Kidney (tissue), 22 donors: ENCODE measurements at places on chromosomes 7 and 10.

DNA sequence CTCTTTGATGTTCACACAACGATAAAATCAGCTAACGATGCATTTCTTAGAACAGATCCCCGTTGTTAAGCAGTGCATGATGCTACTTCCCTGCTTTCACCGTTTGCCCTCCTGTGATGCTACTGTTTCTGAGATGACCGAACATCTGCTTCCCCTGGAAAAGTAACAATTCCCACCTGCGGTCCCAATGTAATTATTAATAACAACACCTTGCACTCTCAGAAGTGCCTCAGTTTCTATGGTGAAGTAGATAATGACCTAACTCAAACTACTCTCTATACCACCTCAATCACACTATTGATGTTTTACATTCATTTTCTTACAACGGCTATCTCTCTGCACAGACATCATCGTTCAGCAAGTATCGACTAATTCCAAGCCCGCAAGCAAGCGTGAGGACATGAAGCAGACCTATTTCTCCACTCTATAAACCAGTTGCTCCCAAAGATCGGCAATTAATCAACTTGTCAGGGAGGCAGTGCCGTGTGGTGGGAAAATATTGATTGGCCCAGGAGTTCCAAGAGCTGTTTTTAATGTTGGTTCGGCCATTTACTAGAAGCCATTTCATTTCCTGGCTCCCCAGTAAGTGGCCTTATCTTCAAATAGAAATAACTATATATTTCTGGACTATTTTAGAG, 42.7 kb downstream of the FAM107B start:
- DNase-seq: no peak

DNA sequence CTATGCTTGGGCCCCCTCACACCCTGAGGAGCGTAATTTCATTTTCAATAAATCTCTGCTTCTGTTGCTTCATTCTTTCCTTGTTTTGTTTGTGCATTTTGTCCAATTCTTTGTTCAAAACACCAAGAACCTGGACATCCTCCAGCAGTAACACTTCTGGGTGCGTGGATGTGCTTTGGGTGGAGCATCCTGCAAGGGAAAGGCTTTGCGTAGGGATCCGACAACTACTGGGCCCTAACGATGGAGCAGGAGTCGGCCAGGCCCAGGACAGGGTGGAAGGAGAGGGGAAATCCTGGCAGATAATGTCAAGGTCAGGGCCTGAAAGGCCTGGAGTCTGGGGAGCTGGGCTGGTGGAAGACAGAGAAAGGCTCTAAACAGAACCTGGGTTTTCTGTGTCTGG, 231.8 kb downstream of the ADAM12 start:
- no peak for DNase-seq

DNA sequence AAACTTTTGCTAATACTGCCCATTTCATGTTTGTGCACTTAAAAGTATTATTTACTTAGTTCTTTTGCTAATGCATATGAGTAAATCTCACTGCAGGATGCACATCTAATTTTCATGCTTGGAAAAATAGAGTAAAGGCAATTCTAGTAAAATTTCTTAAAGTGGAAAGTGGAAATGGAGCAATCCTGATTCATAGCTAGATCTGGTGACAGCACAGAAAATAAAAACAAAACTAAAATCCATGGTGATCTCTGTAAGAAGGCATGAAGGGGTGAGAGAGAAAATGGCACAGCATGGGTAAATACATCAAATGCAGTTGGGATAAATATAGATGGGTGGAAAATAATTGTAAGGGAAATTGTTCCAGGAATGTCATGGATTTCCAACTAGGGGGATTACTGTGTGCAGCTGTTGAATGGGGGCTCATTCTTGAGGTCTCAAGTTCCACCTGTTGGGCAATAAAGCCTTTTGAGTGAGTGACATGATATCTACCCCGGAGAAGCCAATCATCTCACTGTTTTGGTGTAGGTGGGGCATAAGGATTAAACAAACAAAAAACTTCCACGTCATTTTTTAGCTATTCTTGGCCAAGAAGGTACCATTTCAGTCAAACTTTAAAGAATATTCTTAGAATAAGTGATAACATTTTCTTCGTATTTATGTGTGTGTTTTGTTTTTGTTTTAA, 1.7 kb upstream of the MCU start:
- DNase-seq: no peak

DNA sequence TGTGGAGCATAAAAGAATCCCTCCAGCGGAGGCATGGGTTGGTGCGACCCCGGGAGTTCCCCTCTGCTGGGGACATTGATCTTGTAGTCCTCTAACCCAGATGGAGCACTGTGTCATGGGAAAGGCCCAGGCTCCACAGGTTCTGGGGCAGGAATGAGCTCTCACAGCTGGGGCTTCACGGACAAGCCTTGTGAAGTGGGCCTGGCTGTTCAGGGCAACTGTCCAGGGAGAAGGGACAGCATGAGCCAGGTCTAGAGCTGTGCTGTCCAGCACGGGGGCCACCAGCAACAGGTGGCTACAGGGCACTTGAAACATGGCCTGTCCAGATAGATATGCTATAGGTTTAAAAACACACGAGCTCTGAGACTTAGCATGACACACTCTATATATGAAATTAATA, 11.4 kb downstream of the GPR26 start:
- no peak for DNase-seq

GRCh38 chr10:70462349-70462984, 16.1 kb upstream of the PALD1 start:
- no peak for DNase-seq

- DNase-seq: no peak
Observed at GRCh38 chr7:131827421-131827820, 271.0 kb upstream of the PODXL start.

GRCh38 chr7:11130012-11130411, 156.3 kb downstream of the PHF14 start:
- no peak for DNase-seq

- no peak for DNase-seq
Observed at GRCh38 chr10:8502573-8502972, 448.1 kb downstream of the GATA3 start.

DNA sequence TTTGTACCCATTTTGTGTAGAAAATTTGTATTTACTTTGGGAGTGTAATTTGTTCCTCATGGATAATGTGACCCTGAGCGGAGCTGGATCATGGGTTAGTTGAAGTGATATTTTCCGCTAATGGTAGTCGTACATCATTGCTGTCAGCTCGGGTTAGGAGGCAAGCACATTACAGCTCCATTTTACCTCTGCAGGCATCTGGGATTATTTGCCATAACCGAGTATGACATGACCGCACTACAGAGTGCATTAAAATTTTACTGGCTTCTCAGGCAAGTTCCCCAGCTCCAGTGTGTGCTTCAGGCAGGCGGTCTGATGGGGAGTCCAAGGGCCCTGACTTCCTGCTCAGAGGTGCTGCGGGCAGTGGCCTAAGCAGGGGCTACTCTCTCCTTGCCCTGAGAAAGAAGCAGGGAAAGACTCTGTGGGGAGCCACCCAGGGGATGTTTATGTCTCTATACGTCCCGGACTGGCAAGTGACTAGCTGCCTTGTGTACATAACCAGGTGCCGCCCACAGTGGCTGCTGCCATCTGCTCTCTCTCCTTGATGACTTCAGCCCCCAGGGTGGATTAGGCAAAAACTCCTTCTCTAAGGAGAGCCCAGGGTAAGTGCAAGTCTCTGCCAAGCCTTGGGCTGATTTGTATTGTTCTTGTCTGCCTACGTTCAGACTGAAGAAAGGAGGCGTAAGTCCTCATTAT, 685.3 kb upstream of the GALNT17 start:
- no peak for DNase-seq

GRCh38 chr7:36058020-36058592, 94.9 kb upstream of the EEPD1 start:
- no peak for DNase-seq

- no peak for DNase-seq
Observed at GRCh38 chr10:24652381-24652957, 71.2 kb downstream of the ARHGAP21 start.

DNA sequence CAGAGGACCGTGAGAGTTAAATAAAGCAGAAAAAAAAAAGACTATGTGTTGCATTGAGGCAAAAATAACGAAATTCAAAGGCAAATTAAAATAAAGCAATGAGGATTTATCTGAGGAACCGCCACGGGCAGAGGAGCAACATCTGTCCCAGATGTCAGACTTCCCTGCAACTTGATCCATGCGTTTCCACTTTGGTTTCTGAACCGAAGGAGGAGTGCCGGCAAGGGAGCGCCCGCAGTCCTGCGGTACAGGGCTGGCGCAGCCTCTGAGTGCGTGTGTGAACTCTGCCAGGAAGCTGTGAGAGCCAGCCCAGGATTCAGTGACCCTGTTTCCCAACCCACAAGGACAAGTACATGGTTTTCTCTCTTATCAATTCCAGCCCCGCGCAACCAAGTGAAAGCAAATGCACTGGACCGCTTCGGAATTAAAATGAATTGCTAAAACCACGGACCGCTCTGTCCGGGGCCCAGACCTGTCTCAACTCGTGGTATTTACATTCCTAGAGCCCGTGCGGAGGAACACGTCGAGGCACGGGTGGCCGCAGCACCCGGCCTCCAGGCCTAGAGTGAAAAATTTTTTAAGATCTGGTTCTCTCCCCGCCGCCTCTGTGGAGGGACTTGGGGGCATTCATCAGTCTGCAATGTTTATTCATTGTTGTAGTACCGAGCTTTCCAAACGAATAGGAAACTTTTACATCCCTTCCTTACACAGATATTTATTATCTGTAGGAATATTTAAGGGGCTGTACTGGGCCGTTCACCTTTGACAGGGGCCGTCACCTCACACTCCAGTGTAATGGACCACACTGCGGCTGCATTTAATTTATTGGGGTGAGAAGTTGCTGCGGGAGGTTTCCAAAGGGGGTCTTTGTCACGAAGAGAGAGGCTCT, 291.5 kb upstream of the NFE2L3 start:
- peak; percentile 82 for DNase-seq

DNA sequence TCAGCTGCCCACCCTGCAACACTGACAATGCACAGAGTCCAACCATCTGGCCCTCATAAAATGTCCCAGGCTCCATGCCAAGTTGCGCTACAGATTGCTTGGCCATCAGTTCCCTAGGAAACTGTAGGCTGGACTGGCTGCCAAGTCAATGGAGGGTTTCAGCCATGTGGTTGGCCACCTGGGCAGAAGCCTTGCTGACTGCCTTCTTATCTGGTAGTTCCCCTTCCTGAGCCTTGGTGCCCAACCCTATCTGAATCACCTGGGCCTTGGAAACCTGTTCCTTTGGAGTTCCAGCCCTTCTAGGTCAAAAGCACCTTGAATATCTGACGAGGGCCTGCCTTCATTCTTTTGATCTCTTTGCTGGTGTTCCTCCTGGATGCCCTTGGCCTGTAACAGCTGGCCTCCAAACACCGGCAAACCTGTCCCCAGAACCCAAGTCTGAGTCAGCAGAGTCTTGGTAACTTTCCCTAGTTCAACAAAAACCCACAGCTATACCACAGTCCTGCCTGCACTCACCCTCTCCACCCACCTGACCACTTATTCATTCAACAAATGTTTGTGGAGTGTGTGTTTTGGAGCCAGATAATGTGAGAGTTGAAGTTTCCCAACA, 37.4 kb upstream of the KDM7A start:
- DNase-seq: no peak

DNA sequence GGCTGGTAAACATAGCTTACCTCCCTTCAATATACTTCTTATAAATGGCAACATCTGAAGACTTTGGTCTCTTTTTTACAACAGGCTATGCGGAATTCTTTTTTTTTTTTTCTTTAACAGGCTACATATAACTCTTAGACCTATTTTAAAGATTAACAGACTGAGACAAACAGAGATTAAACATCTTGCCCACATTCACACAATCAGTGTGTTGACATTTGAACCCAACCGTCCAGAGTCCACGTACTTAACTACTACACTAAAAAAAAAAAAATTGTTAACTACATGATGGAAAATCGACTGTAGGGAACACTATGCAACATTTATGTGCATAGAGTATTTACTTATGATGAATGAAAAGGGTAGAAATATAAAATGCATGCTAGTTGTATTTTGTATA, 298.5 kb downstream of the ELMO1 start:
- DNase-seq: no peak

DNA sequence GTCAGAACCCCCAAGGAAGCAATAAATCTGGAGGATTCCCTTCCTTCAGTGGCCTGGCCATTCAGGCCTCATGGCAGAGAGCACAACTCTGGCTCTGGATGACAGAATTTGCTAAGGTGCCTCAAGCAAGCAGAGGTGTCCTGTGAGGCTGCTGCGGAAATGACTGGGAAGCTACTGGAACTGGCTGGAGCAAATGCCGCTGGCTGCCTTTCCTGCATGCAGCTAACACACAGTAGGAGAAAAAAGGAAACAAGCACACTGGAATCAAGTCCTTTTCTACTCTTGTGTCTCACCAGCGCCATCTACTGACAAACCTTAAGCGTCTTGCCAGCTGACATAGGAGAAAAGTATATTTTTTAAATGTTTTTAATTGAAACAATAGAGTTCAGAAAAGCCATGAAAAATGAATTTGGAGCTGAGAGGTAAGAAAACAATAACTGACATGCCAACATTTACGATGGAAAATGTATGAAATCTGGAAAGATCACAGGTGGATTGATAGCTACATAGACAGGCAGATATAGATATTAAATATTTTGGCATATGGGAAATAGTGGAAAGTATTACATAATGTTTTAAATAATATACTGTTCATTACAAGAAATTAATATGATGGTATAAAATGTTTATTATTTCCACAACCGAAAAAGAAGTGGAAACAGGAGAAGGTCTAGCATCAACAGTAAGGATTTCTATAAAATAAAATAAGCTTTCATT, 951.6 kb downstream of the ANKRD7 start:
- DNase-seq: peak; percentile 85

DNA sequence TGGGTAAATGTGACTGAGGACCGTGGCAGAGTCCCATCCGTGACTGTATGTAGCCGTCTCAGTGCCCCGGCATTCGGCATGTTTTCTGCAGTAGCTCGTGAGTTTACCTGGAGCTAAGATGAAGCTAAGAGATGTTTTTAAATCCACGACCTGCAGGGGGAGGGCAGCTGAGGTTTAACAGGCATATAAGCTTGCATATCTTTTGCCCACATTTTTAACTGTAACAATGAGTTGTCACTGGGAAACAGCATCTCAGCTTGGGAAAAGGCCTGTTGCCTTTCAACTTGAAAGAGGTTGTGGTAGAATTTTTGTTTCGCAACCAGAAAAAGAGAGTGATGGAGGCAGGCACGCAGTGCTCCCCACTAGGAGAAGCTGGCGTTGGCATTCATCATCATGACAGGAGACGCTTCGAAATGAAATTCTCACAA, 77.7 kb downstream of the CELF2 start:
- no peak for DNase-seq

DNA sequence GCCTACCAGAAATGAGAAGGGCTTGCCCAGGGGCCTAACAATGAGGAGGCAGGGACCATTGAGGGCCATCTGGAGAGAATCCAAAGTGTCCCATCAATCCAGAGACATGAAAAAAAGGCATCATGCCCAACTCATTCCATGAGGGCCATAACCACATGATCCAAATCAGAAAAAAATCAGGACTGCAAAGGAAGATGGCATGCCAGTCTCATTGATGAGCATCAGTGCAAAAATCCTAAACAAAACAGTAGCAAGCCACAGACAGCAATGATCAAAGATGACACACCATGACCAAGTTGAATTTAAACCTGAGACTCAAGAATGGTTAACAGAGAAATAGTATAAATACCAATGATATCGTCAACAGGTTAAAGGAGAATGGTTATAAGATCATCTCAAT, 7.0 kb upstream of the CYP3A4 start:
- no peak for DNase-seq

- no peak for DNase-seq
Observed at GRCh38 chr7:152699079-152699478, 23.1 kb upstream of the XRCC2 start.
